NCI-H1930 (cell line): ENCODE measurements at places on chromosomes 3 and 15.

- no peak for DNase-seq
Observed at GRCh38 chr3:26655231-26655630, 32.7 kb downstream of the LRRC3B start.

DNA sequence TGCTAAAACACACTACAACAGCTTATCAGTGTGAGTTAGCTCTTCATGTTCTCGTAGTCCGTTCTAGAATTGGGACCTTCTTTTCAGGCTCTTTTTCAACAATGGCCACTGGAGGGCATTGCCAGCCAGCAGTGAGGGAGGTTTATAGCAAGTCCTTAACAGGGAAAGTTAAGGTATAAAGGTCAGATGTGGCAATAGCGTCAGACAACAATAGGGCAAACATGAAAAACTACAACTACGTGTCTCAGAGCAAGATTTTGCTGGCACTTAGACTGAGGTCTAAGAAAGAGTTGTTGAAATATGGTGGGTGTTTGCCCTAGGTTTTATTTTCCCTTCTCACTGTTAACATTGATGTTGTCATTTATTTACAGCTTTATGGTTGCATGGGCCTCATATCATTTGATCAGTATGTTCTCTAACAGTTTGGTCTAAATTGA is 161.4 kb downstream of the GMNC start:
- no peak for DNase-seq

DNA sequence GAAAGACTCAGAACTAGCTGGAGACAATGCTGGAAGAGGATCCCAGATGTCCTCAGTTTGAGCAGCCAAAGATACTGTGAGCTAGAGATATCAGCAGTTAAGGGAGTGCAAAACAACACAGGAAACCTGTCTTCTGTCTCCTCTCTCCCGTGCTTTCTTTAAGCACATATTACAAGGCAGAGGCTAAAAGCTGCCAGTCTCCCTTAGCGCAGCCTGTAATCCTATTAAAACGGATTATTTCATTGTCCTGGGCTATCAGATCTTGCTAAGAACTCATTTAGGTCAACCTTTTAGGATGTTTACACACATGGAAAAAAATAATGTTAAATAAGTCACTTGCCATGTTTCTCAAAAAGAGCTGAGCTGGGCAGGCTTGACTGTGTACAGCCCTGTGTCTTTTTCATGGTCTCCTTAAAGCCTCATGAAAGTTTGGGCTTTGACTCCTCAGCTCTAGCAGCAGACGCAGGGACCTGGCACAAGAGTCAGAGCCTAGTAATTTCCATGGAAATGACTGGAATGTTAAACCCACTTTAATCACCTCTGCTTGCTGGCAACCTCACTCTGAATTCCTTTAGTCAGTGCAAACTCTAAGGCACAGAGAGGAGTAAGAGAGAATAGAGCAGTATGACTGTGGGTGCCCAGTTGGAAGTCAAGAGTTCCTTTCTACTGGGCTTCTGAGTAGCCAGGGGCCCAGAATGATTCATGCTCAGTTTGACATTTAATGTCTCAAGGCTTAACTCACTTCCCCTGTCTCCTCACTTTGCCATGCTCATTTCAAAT is 491.9 kb downstream of the NTRK3 start:
- no peak for DNase-seq

GRCh38 chr15:63025460-63025859 is 17.1 kb upstream of the TPM1 start:
- DNase-seq = no peak

GRCh38 chr3:100401674-100402041 is 319 bp downstream of the LNP1 start:
- no peak for DNase-seq

- DNase-seq = no peak
Observed at GRCh38 chr3:187520027-187520945, 149.9 kb downstream of the SST start.

DNA sequence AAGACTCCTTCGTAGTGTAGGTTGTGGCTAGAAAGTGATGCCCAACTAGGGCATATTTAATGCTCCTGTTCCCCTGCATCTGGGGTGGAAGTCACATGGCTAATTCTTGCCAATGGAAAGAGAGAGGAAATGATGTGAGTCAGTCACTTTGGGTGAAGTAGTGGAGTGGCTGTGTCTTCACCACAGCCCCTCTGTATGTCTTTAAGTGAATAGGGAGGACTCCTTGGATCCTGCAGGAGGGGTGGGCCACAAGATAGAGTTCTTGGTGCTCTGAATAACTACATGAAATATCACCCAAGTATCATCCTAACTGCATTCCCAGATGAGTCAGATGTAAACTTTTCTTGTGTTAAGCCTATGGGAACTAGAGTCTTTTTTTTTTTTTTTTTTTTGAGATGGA is 17.8 kb upstream of the MB21D2 start:
- no peak for DNase-seq

- DNase-seq = no peak
Observed at GRCh38 chr3:69671082-69671952, 67.9 kb upstream of the MITF start.

DNA sequence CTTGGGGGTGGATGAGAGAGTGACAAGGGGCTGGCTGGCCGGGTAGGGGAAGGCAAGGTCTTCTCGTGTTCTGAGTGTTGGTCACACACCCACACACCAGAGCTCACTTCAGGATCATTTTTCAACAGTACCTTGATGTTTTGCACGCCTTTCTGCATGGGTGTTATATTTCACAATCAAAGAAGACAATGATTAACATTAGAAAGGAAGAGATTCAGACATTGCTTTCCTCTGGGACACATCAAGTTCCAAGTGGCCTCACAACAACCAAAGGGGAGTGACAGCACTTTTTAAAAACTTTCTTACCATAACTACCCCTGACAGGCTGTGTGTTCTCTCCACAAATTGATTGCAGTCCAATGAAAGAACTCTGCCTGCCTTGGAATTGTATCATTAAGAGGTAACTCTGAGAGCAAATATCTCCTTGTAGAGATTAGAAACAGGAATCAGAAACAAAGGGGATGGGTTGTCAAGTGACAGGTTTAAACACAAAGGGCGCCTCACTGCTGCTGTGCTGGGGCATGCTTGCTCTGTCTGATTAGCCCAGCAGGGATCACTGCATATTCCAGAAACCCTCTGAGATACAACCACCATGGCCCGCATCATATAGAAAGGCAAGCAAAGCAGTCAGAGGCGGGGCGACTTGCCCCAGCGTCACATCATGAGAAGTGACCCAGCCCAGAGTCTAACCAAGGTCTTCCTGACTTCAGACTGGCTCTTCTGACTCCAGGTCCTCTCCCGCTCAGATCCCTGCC is 230.8 kb downstream of the FEZF2 start:
- DNase-seq = no peak

- no peak for DNase-seq
Observed at GRCh38 chr3:24476871-24477656, 17.6 kb downstream of the THRB start.

- no peak for DNase-seq
Observed at GRCh38 chr3:127305499-127306060, 17.7 kb upstream of the PRR20G start.

- DNase-seq = no peak
Observed at GRCh38 chr3:146921693-146922092, 316.5 kb upstream of the PLSCR5 start.

DNA sequence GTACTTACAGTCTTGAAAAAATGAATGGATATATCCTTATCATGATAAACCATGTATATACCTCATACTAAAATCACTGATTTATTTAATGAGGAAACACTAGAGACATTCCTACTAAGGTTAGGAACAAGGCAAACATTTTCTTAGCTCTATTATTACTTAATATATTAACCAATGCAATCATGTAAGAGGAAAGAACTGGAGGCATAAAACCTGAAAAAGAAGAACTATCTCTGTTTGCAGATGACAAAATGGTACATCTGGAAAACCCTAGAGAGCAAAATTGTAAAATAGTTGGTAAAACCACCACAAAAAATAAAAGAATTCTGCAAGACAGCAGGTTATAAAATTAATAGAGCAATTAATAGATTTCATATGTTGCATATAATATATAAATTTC is 81.2 kb downstream of the KLF13 start:
- DNase-seq = no peak

DNA sequence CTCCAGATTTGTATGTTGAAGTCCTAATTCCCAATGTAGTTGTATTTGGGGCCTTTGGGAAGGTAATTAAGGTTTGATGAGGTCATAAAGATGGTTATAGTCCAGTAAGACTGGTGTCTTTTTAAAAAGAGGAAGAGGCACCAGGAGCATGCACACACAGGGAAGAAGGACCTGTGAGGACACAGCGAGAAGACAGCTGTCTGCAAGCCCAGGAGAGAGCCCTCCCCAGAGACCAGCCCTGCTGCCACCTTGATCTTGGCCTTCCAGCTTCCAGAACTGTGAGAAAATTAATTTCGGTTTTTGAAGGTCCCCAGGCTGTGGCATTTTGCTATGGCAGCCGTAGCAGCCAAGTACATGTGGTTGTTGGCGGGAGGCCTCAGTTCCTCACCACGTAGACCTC is 32.8 kb upstream of the TSEN2 start:
- DNase-seq = no peak

- DNase-seq = no peak
Observed at GRCh38 chr15:63071288-63071909, 28.9 kb downstream of the TPM1 start.

DNA sequence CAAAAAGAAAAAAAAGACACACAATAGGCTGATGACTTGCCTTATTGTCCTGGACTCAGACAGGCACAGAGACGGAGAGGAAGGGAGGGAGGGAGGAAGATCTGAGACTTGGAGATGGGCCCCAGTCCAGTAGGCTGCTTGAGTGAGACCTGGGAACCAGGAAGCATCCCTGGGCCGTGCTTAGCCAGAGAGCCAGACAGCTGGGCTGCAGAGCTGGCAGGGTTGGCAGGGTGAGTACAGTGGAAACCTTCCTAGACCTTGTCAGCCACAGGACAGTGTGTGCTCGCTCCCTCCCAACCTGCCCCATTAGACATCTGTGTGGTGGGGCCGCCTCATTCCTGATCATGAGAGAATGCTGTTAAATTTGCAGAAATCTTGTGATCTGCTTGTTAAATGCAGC is 107.9 kb upstream of the ALDH1A3 start:
- DNase-seq = no peak

GRCh38 chr15:63495780-63496488 is 8.5 kb upstream of the USP3 start:
- no peak for DNase-seq

DNA sequence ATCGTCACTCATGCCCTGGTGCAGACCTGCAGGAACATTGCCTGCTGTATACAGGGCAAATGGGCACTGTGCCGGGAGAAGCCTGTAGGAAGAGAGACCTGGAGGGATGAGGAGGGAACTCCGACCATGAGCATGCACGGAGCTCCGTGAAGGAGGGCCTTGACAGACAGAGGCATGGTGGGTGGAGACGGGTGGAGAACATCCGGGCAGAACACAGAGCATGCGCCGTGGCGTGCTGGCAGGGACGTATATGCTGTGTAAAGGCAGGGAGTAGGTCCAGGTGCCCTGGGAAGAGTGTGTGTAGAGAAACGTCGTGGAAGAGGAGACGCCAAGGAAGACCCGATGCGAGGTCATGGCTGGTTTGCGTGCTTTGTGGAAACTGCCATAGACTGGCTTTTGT is 133.0 kb upstream of the FAN1 start:
- DNase-seq = no peak

GRCh38 chr3:149593418-149594160 is 64.2 kb downstream of the WWTR1 start:
- no peak for DNase-seq
